T follicular helper cell (primary cell): ENCODE measurements at places on chromosomes 2 and 18.

DNA sequence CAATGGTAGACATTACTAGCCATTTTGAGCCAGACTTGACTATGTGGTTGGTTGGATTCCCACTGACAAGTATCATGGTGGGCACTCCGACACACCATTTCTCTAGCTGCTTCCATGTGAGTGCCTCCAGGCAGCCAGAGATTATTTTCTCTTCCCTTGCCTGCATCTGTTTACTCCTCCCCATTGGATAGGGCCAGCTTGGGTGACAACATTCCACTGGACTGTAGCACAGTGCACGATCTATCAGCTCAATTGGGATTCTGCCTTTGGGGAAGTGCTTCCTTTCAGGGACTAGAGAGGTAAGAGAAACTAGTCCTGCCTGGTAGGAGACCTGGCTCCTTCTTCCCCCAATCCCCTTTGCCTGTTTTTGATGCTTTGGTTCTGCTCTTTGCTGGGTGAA is 49.0 kb upstream of the MAP4K3 start:
- DNase-seq: no peak

DNA sequence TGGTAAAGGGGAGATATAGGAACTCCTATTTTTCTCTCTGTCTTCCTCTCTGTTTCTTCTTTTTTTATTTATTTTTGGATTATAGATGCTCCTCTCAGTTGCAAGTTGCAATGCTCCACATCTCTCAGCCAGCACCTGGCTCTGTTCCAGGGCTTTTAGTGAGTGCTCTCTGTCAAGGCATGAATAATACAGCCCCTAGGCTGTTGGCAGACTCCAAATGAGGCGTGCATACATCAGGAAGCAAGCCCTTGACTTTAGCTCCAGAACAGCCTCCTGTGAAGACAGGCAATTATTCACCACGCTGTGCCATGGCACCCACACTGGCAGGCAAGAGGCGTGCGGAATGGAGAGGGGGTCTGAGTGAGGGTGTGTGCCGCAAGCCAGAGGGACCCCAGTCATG is 228.1 kb upstream of the PXDN start:
- DNase-seq: no peak

- DNase-seq: no peak
These were observed 107.6 kb downstream of the HAUS1 start for GRCh38 chr18:46211816-46212215.

DNA sequence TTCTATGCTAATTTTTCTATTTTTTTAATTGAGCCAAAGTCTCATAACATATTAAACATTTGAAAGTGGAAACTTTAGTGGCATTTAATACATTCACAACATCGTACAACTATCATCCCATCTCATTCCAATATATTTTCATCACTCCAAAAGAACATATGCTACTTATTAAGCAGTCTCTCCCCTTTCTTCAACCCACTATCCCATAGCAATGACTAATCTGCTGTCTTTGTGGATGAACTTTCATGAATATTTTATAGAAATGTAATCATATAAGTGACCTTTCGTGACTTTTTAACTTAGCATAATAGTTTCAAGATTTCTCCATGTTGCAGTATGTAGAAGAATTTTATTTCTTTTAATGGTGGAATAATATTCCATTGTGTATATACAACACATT is 90.3 kb downstream of the CCDC178 start:
- DNase-seq: no peak

GRCh38 chr2:15115776-15116175 is 445.4 kb downstream of the NBAS start:
- DNase-seq: no peak
